T-cell (primary cell): ENCODE measurements at places on chromosomes 1 and 21.

DNA sequence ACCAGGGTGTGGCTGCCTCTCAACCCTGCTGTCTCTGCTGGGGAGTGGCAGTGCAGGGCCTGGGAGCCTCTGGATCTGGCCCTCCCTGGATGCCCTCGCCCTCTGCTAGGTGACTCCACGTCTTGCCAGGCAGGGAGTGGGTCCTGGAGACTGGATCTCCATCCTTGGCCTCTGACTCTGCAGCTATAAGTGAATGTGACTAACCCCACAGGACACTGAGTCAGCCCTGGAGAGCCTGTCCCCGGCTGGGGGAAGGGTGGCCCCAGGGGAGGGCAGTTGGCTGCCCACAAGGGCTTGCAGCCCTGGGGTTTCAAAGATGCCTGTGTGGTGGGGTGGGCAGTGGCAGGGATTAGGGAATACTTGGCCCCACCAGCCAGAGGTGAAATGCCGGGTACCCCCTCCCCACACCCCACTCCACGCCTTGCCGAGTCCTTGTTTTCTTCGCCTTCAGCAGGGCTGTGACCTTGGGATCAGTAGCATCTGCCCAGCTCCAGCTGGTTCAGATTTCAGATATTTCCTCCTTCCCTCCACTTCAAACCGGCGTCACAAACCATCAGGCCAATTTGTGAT lies 1.9 kb upstream of the MYBPH start:
- no peak for DNase-seq

- DNase-seq: no peak
These were observed 4.1 kb upstream of the EPS8L3 start for GRCh38 chr1:109767637-109768334.

DNA sequence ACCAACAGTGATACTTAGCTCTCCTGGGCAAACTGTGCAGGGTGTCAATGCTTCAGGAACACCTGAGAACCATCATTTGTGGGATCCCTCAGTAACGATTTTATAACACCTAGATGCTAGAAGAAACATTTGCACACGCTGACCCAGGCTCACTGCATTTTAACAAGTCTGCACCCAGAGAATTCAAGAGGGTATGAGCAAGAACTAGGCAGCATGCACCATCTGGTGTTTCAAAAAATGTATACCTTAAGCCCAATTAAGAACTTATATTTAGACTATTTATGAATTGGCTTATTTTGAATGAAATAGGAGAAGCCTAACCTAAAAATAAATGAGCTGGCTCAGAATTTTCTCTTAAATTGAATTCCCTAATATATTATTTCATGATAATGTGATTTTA lies 400.5 kb downstream of the GPATCH2 start:
- no peak for DNase-seq

DNA sequence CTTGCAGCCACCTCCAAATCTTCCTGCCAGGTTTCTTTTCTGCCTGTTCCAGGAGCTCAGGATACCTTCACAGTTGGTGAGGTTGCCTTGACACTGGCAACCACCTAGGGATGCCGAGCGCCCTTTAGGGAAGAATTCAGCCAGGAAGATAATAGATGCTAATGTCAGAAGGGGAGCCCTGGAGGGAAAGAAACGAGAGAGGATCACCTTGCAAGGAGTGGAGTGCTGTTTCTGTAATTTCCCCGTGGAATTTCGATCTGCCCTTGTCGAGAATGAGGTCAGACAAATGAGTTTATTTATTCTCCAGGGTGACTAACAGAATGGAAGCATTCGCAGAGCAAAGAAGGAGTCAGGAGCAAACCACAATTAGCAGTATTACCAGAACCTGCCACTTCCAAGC lies 315.8 kb upstream of the KAZN start:
- no peak for DNase-seq

- no peak for DNase-seq
These were observed 21.2 kb upstream of the CENPF start for GRCh38 chr1:214581785-214582184.

GRCh38 chr1:1132956-1133750 lies 17.3 kb upstream of the C1orf159 start:
- no peak for DNase-seq

- no peak for DNase-seq
These were observed 231.7 kb upstream of the ZRANB2 start for GRCh38 chr1:71312545-71312944.
